ENCODE measurements at places on chromosomes 4 and X.

DNA sequence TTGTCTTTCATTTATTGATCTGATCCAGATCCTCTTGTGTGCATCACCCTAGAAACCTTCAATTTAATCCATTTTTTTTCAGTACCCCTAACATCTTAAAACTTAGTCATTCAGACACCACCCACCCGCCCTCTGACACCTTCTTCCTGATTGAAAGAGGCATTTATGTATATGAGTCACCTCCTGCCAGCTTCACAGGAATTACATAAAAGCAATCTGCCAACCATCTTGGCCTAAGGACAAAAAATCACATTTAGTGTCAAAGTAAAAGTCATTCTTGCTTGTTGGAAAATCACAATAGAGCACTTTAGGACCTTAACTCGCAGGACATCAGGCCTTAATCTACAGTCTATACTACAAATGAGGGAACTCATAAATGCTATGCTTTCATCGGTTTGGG, 52.1 kb downstream of the NDST3 start:
- DNase-seq = peak; percentile 5

GRCh38 chr4:118746251-118746919, 61.2 kb downstream of the METTL14 start:
- no peak for DNase-seq

- DNase-seq = no peak
Measured at GRCh38 chr4:20679951-20680350, 20.3 kb upstream of the PACRGL start.

GRCh38 chr4:10305816-10306215, 151.4 kb downstream of the ZNF518B start:
- no peak for DNase-seq

DNA sequence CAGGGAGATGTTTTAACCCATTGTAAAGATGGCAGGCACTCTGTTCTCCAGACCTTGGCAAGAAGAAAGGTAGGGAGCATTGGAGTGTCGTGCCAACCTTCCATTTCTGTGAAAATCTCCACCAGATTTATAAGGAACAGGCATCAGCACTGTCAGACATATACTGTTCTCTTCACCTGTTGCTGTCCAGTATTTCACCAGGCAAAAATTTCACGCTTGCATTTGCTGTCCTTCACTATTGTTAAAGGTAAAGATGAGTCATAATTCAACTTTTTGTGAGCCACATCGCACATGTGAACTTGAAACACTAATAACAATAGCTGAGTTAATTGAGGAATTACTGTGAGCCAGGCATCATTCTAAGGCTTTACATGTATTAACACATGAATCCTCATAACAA, 203.4 kb downstream of the ENOX2 start:
- no peak for DNase-seq

- DNase-seq = no peak
Measured at GRCh38 chrX:15204130-15204751, 65.6 kb downstream of the ASB9 start.

DNA sequence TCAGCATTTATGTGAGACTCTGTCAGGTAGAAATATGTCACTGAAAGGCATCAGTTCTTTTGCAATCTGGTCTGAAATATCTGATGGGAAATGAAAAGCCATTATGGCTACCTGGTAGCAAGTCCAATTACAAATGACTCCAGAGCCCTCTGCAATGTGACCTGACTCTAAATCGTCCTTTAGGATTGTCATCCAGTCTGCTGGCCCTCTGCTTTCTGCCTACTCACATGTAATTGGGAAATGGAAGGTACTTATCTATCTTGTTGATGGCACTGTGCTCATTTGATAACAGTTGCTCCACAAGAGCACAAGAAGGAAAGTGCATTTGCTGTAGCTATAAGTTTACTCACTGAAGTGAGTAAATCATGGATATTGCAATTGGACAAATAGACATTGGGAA, 799.8 kb downstream of the RAPGEF2 start:
- DNase-seq = no peak

GRCh38 chr4:42642101-42642797, 14.7 kb downstream of the ATP8A1 start:
- DNase-seq = no peak

GRCh38 chr4:139246166-139246565, 33.9 kb downstream of the MGARP start:
- no peak for DNase-seq

DNA sequence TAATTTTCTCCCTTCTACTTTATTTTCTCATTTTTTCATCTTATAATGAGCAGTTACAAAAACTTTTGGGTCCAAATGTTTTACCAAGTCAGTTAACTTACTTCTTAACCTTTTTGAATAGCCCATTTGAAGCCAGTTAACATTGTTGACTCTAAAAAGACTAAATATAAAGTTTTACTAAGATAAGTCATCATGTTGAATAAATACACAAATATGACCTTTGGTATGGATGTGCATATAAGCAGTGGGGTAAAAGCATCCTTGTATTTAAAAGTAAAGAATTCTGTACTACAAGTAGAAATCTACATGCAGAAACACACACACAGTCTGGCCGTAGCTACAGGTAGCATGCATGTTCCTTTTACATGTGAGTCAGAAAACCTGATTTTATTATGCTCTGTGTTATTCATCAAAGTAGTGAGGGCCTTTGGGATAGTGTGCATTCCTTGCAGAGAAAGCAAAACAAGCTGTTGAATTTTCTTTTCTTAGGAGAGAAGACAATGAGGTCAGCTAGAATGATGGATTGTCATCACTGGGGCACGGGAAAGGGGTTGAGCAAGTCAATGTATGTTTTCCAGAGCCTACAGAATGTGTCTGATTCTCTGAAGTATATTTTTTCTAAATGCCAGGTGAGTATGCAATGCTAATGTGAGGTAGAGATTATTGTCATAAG, 533.2 kb upstream of the AGA start:
- DNase-seq = no peak

DNA sequence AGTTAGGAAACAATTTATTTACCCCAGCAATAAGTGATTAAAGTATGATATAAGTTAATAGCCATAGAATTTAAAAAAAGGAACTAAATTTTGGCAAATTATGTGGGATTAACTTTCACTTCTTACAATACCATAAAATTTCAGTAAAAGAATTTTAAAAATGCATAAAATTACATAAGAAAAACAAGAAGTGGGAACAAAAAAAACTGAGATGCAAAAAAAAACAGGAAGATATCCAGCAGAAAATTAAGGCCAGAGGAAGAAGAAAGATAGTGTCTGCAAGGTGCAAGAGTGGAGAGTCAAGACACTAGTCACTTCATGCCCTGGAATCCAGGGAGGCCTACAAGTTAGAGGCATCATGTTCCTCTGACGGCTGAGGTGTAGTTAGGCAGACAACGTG, 184.2 kb downstream of the GASK1B start:
- no peak for DNase-seq

GRCh38 chrX:150308532-150309157, 54.5 kb upstream of the MAMLD1 start:
- no peak for DNase-seq

DNA sequence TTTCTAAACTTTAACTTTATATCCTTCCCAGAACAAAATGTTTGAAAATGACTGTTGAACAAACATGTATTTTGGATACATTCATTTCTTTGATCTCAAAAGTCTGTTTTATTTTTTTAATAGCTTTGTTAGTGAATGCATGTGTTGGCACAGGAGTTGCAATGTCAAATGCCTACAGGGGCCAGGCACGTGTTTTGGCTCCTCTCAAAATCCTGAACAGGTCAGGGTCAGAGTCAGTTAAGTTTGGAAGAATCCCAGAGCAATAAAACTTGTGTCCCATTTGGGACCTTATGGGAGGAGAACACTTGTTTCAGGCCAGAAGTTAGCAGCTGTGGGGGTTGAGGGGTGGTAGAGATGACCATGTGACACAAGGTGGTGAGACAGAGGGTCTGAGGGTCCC, 29.0 kb upstream of the CCDC110 start:
- DNase-seq = no peak

DNA sequence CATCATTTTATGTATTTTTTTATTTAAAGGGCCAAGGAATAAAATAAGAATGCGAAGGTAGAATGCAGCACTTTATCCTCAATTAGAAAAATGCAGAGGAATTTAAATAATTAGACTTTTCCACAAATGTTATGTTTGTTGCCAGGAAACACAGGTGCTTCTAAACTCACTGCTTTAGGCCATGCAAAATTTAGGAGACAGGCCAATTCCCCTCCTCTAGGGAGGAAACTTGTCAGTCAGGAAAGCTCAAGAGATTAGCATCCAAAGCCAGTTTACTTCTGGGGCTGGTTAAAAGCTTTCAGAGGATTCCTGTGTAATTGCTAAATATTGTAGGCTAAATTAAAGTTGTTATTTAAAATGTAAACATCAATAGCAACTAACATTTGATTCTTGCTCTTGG, 124.5 kb downstream of the DMD start:
- DNase-seq = no peak

- DNase-seq = no peak
Measured at GRCh38 chr4:64417974-64418373, 8.7 kb upstream of the TECRL start.

GRCh38 chr4:77599378-77599777, 6.2 kb upstream of the CXCL13 start:
- peak; percentile 16 for DNase-seq

- DNase-seq = no peak
Measured at GRCh38 chr4:33911959-33912358, 2332.4 kb downstream of the ARAP2 start.

DNA sequence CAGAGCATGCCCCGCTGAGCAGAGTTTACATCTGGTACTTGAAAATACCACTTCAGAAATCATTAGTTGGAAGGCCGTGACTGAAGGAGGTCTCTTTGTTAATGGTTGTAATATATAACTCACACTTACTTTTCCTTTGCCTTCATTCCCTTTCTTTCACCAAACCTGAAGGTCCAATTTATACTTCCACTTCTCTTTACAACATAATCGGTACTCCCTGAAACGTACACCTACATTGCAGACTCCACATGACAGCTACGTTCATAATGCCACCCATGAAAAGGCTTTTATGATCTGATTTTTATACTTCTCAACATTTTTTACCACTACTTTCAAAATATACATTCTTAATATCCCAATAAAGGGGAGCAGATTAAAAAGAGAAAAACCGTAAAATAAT, 298.7 kb downstream of the C4orf33 start:
- no peak for DNase-seq

DNA sequence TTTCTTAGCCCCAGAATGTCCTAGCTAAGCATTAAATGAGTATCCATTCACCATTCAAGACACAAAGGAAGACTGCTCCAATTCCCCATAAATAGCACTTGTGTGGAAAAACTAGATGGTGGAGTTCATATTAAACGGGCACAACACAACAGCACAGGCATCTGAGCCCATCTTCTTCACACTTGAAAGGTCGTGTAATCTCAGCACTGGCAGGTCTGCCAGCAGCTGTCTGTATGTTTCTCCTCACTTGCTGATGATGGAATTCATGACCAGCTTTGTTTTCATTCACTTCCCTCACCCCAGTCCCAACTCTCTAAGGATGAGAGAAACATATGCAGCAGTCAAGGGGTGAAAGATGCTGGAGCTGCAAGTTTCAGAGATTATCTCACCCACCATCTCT, 148.7 kb downstream of the AFAP1 start:
- no peak for DNase-seq

GRCh38 chr4:103996637-103997036, 276.9 kb upstream of the TACR3 start:
- peak; percentile 5 for DNase-seq

GRCh38 chrX:134377537-134377936, 82.4 kb upstream of the HPRT1 start:
- DNase-seq = no peak

DNA sequence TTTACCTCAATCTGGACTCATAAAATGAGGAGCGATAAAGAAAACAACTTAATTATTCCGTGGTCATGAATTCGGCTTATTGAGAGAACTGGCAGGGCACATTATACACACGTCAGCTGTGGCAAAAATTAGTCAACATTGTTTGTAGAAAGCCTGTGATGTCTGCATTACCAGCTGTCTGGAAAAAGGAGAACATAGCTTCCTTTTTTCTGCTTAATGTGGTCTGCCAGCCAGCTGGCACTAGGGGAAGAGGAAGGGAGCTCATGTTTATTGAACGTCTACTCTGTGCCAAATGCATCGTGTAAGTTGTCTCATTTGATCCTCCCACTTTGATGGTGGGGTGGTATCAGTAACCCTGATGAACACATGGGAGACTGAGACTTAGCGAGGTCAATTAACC, 367.6 kb downstream of the ARHGAP24 start:
- no peak for DNase-seq

- DNase-seq = no peak
Measured at GRCh38 chr4:105988671-105989070, 93.4 kb downstream of the NPNT start.

DNA sequence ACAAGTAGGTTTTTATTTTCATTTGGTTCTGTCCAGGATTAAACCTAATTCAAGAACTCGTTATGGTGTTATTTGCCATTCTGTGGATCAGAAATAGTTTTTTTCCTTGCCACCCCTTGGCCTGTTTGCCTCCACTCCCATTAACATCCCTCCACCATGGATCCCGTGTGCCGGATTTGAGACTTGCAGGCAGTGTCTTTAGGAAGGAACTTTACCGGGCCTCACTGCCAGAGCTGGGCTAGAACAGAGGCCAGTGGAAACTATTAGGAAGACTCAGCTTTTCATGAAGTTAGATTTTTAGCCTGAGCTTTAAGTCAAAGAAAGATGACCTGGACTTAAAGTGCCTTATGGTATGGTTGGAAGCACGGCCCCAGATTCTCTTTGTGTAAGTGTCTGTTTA, 2.4 kb downstream of the KLHL2 start:
- DNase-seq = no peak

GRCh38 chrX:87941841-87942240, 424.2 kb downstream of the KLHL4 start:
- DNase-seq = no peak

- DNase-seq = no peak
Measured at GRCh38 chr4:175418516-175418915, 393.5 kb downstream of the GPM6A start.

GRCh38 chr4:67894659-67895058, 10.9 kb upstream of the TMPRSS11D start:
- no peak for DNase-seq

DNA sequence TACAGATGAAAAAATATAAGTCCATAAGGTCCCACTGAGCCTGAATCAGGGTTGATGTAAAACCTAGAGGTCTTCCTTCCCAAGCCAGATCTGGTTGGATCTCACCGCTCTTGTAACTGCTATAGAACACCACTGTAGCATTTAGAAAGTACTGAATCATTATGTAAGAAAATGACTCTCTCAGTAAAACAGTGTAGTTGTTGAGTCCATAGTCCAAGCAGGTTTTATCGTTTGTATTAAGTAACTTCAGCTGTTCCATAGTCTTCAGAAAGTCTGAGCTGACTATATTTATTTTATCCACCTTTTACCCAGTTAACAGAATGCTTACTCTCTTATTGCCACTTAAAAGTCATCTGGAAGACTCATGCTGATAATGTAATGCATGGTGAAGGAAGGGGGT, 82.2 kb downstream of the POLA1 start:
- DNase-seq = no peak

GRCh38 chrX:17737710-17737985, 355 bp downstream of the SCML1 start:
- no peak for DNase-seq
